Activated CD8-positive, alpha-beta memory T cell treated with anti-CD3 and anti-CD28 coated beads for 1 hour (primary cell): ENCODE measurements at places on chromosomes 12 and 14.

DNA sequence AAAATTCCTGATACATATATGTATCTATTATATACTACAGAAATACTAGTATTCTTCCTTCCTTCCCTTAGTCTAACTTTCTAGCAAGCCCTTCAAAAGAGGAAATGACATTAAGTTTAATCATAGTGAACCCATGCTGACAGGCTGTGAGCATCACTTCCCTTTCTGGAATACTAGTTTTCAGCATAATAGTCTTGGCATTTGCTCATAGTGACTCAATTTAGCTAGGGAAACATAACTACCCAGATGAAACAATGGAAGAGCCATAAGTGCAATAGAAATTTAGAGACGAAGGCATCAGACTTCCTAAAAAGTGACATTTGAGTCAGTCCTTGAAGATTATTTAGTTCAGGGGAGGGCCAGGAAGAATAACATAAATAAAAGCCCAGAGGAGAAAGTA is 184.5 kb upstream of the CRY1 start:
- DNase-seq = no peak

DNA sequence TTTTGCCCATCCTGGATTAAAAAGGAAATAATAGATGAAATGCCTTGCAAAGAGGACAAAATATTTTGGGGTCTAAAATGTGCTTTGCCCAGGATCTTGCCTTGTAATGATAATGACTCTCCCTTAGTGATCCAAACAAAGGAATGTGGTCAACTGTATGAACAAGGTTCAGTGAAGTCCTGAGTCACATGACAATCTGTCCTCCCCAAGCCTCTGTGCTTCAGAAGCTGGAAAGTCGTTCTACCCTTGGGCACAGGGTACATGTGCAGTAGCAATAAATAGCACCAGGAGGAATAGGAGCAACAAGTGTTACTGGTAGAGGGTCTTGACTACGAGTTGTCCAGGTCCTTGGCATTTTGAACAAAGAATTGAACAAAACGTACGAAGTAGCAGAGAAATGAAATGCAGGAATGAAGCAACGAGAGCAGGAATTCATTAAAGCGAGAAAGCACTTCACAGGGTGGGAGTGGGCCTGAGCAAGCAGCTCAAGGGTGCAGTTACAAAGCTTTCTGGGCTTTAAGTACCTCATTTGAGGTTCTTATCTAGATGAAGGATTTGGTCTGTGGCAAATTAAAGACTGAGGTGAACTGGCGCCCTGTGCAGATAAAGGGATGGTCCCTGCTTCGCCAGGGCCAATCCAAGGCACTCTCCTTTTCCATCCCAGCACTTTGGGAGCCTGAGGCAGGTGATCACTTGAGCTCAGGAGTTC is 65.8 kb downstream of the RESF1 start:
- DNase-seq = no peak

DNA sequence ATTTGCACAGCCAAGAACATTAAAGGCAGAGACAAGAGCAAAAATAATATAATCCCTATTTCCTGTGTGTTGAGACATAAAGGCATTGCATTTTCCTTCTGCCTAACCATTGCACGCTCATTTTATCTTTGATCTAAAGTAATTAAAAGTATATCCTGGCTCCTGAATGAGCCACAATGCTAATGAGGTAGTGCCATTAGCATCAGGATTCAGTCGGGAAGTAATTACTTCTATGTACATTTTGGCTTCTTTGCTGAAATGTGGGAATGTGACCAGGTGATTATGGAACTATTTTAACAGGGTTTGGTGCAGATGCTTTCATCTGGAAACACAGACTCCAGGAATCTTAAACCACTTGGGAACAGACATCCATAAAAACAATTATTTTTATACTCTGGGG is 77.4 kb downstream of the TMTC1 start:
- no peak for DNase-seq

GRCh38 chr12:45849289-45849688 is 119.8 kb downstream of the ARID2 start:
- DNase-seq = no peak

- no peak for DNase-seq
Observed at GRCh38 chr12:20426191-20426590, 57.9 kb downstream of the PDE3A start.

- no peak for DNase-seq
Observed at GRCh38 chr12:55723516-55724225, 3.5 kb downstream of the RDH5 start.

- DNase-seq = no peak
Observed at GRCh38 chr14:94048691-94049624, 22.8 kb downstream of the OTUB2 start.

DNA sequence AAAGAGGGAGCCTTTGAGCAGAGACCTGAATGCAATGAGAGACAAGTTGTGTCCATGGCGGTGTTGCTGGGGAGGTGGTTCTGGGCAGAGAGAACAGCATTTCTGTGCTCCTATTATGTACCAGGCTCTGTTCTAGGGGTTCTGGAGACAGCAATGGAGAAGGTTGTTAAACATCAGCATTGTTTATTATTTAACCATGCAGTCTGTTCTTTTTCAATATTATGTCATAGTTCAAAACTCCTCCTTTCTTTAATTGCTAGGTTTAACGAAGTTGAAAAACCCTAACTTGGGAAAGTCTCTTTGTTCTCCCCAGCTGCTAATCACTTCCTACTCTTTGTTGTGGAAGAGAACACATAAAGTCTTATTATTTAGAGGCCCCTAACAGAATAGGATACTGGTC is 279.3 kb downstream of the RAD51B start:
- no peak for DNase-seq

DNA sequence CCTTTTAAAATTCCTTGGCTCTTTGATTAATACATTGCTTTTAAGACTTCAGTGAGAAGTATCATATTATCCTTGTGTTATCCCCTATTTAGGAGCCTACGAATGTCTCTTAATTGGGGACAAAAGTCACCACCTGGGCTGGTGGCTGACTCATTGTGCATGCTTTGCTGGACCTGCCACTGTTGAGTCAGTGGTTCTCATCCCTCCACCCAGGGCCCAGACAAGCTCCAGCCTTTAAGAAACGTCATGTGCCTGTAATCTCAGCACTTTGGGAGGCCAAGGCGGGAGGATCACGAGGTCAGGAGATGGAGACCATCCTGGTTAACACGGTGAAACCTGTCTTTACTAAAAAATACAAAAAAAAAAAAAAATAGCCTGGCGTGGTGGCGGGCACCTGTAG is 57.9 kb downstream of the OTX2 start:
- no peak for DNase-seq

DNA sequence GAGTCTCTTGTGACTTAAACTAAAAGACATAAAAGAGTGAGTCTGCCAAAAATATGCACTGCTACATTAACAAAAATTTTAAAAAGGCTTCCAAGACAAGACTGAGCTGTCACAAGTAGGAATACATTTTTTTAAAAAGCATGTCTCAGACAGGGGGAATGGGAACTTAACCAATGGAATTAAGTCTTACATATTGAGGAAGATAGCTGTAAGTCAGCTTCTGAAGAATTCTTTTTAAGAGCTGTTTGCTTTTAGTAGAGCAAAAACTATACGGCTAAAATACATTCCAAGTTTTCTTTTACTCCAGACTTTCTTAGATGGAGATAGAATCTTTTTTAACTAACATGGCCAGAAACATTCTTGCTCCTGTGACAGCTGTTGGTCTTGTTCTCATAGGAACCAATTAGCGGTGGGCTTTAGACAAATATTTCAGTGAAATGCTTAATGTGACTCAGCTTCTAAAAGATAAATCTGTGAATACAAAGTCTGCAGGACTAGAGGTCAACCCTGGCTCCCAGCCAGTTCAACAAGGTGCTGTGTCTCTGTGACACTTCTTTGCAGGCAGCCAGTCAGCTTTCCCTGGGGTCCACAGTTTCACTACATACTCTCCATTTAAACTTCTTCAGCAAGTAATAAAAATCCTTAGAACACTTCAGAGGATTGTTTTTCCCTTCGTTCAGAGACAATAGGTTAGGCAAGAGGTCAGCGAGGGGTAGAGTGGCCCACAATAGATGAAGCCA is 187.6 kb downstream of the NAV3 start:
- no peak for DNase-seq

GRCh38 chr12:29702972-29703371 is 80.8 kb downstream of the TMTC1 start:
- DNase-seq = no peak

GRCh38 chr12:107296681-107297089 is 203.3 kb upstream of the CRY1 start:
- no peak for DNase-seq

GRCh38 chr14:71103662-71104484 is 196.6 kb downstream of the PCNX1 start:
- DNase-seq = no peak

DNA sequence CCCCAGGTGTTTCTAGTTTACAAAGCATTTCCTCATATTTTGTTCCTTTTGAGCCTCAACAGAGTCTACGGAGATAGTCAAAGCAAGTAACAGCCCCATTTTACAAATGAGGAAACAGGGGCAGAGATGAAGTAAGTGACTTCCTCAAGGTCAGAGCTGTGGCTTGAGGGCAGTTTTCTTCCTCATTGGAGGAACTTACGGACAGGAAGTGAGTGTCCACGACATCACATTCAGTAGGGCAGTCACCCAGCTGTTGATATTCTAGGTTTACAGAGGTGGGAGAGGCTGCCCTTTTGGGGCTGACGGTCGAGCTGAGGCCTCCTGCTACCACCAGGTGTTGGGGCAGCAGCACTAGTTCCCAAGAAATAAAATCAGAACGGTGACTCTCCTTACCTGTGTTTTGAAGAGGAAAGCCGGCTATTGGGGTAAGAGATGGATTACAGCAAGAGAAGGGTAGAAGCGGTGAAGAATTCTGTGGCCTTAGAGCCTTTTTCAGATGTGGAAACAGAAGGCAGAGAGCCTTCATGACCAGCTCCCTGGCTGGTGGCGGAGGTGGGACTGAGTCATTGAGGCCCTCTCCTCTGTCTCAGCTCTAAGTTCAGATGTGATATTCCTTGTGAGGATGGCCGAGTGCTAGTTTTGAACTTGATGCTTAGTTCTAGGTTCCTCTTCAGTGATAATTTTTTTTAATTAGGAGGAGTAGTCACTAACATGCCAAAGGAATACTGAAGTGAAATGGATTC is 41.7 kb downstream of the SUSD6 start:
- DNase-seq = no peak

GRCh38 chr12:45648070-45648469 is 81.4 kb upstream of the ARID2 start:
- no peak for DNase-seq

DNA sequence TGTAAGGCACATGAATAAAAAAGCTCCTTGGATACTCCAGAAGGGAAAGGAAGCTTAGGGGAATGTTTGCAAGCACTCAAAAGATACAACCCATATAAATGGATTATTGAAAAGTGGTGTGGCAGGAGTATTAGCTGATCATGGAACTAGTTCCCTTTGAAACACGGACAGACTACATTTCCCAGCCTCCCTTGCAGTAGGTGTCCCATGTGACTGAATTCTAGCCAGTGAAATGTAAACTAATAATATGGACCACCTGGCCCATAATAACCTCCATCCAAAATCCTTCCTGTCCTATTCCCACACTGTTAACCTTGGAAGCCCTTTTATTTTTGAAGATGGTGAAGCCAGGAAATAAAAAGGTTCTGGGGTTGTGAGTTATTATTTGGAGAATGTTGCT is 242.3 kb downstream of the SUDS3 start:
- DNase-seq = no peak

DNA sequence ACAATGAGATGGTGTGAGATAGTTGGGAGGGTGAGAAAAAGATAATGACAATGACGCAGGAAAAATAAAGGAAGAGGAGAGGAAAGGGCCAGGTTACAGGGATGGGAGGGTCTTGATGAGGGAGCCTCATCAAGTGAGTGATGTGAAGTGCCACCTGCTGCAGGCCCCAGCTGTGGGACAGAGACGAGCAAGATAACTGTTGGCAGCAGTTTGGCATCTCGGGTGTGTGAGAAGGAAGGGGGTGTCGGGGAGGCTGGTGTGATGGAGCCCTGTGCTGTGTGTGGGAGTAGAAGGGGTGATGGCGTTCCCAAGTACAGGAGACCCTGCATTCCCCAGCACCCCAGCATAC is 11.4 kb upstream of the TAC3 start:
- DNase-seq = no peak

GRCh38 chr12:104352106-104352713 is 48.7 kb downstream of the EID3 start:
- no peak for DNase-seq

GRCh38 chr12:47944685-47945340 is 18.6 kb upstream of the TMEM106C start:
- DNase-seq = no peak

GRCh38 chr12:1348606-1349005 is 245.8 kb downstream of the FBXL14 start:
- DNase-seq = no peak

GRCh38 chr12:56628671-56629458 is 1.3 kb downstream of the BAZ2A start:
- DNase-seq = no peak

DNA sequence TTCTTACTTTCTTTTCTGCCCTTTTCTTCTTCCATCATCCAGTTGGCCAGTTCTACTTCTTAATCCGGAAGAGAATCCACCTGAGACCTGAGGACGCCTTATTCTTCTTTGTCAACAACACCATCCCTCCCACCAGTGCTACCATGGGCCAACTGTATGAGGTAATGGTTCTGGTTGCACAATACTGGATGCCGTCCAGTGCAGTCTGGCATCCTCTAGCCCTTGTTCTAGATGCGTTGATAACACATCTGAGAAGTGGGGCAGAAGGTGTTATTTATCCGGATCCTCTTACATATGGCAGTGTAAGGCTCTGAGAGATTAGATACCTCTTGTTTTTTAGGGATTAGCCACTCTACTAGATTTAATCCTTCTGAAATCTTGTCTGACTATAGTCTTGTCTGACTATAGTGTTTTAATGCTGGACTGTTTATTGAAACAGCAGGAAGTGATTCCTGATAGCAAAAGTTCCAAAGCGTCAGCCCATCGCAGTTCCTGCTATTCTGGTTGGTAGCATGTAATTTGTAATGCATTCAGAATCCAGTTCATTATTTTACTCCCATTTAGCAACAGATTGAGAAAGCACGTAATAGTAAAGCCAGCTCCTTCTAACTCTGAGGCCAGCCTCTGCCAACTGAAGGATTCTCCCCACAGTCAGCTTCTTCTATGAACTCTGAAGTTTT is 7.9 kb downstream of the GABARAPL1 start:
- no peak for DNase-seq

DNA sequence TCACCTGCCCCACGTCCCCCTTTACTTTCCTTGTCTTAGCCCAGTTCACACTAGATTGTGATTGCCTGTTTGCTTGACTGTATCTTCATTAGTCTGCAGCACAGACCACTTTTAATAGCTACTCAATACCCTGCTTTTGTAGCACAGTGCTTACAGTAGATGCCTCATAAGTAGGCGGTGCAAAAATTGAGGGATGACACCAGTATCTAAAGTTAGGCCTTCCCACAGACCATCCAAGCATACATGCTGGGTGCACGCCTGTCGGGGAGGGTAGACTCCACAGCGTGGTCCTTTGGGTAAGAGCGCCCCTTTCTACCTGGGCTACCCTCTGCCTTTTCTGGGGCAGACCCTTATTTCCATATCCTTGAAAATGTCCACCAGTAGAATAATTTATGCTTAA is 140.8 kb downstream of the GCH1 start:
- DNase-seq = no peak

- DNase-seq = no peak
Observed at GRCh38 chr12:27866373-27867101, 86.5 kb upstream of the MANSC4 start.

GRCh38 chr12:83016218-83016835 is 329.6 kb downstream of the TMTC2 start:
- no peak for DNase-seq

GRCh38 chr14:50786751-50787464 is 44.1 kb downstream of the NIN start:
- DNase-seq = no peak
